ENCODE measurements at places on chromosomes 11 and 22.

DNA sequence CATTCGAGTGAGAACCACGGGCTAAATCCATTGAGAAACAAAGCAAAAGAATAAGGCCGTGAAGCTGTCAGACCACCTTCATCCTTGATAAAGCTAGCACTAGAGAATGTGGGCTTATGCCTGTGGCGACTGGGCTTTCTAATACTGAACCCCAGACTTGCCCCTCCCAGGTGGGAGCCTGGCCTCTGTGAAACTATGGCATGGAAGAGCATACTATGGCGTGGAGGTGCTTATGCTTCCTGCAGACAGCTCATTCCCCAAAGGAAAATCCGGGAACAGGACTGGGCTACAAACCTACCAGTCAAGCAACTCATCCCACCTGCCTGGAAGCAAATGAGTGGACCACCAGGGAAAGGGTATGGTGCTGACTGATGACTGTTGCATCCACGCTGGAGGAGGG, 92.4 kb downstream of the ZC3H12C start:
- no peak for DNase-seq

GRCh38 chr11:4551346-4551979, 6.5 kb downstream of the OR52M1 start:
- no peak for DNase-seq

DNA sequence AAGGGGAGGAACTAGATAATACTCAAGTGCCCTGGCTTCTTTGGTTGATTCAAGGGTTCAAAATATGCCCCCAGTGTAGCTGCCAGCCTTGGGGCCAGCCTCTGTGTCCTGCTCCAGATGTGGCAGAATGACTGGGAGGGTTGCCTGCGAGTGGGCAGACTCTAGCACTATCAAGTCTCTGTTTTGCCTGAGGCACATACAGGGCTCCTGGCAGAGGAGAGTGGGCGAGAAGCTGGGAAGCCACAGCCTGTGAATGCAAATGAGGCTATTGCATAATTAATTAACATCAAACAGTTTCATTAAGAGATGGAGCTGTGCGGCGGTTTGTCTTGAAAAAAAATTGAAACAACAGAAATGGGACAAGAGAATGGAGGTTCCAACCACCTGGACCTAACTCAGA, 50.8 kb downstream of the BUD13 start:
- no peak for DNase-seq

DNA sequence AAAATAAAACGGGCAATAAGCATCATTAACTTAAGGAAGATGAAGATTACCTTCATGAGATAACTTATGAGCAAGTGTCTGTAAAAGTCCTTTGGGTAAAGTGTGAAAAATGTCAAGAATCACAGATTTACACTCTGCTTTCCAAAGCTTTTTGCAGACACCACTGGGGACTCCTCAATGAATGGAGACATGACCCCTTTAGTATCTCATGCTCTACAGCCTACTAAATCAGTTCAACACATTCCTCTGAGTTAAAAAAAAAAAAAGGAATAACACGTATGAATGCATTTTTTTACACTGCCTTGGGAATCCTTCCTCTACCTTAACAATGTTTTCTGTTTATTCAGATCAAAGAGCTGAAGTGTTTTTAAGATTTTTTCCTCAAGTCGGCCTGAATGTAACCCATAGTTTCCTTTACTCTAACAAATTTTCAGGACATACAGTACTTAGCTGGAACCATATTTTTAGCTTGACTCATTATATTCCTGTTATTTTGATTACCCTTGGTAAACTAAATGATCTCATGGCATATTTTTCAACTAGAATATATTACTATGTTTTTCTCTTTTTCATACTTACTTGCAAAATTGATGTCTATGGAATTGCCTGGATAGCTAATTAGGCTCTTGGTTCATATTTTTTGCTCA, 25.9 kb upstream of the RAB30 start:
- DNase-seq: no peak

DNA sequence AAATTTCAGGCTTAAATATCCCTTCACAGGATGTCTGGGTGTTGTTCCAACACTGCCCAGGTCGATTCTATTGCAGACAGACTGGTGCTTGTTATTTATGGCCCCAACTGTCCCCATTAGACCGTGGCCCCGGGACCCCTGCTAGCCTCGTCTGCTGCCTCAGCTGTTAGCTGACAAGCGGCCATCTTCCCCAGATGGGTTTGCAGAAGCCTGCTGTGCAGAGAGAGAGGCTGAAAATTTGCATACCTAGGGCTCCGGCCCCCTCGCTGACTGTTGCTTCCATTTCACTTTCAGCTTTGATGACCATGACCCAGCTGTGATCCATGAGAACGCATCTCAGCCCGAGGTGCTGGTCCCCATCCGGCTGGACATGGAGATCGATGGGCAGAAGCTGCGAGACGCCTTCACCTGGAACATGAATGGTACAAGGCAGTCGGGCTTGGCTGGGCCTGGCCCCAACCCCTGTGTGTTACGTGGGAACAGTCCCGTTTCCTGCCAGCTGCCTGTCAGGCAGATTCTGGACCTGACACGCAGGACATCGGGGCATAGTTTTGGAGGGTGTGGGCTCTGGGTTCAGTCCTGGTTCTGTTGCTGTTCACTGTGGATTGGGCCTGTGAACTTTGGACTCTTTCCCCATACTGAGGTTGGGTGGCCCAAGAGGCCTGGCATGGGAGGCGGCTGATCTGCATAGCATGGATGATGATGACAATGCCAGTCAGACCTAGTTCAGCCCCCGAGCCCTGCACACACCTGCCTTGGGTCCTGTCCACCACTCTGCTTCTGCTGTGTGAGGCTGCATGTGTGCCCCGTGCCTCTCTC, 16.4 kb downstream of the SMARCB1 start:
- no peak for DNase-seq

DNA sequence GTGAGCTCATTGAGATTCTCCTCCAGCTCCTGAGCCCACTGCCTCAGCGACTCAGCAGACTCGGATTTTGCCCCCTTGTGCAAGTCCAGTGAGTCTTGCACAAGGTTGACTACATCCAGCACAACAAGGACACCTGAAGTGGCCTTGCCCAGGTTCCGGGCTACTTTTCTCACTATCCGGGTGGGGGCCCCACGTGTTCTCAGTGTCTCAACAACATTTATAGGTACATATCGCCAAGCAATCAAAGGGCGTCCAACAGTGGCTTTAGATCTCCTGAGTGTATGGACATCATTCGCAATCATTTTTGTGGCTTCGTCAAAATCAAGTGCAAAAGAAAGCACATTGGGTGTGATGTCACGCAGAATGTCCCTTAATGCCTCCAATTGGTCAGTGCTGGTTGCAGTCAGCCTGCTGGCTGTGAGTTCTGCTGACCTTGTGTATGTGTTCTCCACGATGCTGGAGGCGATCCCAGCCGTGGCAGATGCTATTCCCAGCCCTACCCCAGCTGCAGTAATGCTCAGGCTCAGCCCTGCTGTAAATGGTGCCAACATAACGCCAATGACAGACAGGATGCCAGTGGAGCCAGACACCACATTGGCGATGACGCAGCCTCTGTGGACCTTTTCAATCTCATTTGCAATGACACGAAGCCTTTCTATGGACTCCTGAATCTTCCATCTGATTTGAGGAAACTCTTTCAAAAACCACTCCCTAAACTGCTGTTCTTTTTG, 10.3 kb downstream of the APOL4 start:
- no peak for DNase-seq

DNA sequence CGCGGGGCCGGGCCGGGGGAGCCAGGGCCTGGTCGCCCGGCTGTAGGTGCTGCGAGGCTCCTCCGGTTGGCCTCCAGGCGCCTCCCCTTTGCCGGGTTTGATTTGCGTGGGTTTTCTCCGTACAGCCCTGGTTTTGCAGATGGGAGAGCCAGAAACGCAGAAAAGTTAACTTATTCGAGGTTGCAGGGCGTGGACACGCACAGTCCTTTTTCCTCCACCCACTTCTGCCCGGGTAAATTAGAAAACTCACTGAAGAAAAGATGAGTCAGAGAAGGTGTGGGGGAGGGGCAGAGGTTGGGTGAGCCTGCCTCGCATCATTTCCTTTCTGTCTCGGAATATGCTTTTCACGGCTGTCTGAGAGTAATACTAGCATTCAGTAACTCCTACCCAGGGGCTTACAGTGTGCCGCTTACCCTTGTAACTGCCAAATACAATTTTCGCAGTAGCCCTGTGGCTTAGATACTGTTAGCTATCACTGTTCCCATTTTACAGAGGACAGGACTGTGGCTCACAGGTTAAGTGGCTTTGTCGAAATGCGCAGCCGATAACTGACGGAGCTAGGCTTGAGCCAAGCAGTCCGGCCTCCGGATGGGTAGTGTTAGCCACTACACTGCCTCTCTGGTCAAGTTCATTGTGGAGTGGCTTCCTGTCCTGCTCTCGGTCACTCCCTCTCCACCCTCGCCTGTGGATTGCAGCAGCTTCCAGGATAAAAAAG, 812 bp downstream of the FADD start:
- DNase-seq: peak; percentile 52

DNA sequence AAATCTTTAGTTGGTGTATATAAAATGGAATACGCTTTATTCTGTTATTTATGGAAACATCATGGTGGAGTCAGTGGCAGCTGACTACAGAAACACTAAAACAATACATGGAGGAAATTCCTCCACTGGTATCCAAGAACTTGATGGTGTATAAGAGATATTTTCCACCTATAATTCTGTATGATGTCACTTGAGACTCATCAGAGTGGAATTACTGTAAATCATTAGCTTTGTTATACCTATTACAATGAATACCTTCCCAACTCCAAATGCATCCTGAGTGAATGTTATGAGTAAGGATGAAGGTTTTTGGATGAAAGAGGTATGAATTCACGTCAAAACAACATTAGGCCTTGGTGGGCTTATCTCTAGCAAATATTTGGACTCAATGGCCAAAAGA, 258.5 kb upstream of the SORL1-AS1 start:
- DNase-seq: no peak

- no peak for DNase-seq
Measured at GRCh38 chr11:55697817-55698216, 35.8 kb downstream of the OR4C6 start.

GRCh38 chr11:69542314-69543168, 61.1 kb downstream of the LINC01488 start:
- DNase-seq: no peak

DNA sequence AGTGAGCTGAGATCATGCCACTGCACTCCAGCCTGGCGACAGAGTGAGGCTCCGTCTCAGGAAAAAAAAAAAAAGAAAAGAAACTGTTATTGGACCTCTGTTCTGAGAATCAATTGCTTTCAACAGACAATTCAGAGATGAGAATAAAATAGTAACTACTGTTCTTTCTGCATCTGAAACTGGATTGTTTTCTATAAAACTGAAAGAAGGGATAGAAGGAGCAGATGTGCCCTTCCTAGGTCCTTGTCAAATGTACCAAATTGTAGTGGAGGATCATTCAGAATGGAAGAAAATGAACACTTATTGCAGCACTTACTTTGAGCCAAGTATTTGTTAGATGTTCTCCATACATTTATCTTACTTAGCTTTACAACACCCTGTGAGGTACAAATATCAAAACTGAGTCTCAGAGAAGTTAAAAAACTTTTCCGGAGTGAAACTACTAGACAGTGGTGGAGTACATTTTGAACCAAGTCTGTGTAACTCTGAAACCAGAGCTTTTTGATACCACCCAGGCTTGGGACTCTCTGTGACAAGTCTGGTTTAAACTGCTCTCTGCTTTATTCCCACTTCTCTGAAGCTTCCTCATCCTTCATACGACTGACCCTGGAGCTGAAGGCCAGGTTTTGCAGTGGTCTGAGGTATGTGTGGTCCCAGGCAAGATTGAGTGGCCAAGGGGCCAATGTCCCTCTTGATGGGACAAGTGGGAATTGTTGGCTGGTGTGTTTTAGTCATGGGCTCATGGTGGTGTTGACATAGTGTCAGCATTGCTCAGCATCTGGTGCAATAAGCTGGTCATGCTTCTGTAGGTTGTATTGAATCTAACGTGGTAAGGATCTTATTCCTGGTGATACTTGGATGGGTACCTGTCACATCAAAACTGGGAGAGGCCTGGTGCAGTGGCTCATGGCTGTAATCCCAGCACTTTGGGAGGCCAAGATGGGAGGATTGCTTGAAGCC, 48.2 kb upstream of the CCDC134 start:
- no peak for DNase-seq

DNA sequence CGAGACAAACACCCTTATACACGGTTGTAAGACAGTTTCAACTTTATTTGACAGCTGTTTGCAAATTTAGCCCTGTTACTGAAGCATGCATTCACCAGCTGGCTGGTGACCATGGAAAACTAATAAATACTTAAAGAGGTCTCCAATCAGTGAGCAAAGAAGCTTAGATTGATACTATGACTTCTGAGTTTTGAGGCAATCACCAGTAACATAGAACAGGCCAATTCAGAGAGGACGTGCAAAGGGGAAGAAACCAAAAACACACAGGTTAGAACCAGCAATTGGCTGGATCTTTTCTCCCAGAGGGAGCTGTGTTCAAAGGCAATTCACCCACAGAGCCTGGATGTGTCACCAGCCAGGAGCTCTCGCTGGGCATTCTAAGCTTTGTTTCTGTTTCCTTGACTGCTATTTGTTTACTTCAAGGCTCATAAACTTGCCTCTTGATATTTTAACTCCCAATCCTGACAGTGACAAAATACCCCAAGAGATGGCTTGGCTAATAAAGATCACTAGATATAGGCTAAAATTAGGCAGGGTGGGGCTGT, 113.6 kb upstream of the MTMR2 start:
- DNase-seq: no peak

GRCh38 chr11:113668255-113668654, 37.9 kb downstream of the TMPRSS5 start:
- DNase-seq: no peak

GRCh38 chr11:73648571-73649046, 2.2 kb downstream of the PLEKHB1 start:
- DNase-seq: no peak

DNA sequence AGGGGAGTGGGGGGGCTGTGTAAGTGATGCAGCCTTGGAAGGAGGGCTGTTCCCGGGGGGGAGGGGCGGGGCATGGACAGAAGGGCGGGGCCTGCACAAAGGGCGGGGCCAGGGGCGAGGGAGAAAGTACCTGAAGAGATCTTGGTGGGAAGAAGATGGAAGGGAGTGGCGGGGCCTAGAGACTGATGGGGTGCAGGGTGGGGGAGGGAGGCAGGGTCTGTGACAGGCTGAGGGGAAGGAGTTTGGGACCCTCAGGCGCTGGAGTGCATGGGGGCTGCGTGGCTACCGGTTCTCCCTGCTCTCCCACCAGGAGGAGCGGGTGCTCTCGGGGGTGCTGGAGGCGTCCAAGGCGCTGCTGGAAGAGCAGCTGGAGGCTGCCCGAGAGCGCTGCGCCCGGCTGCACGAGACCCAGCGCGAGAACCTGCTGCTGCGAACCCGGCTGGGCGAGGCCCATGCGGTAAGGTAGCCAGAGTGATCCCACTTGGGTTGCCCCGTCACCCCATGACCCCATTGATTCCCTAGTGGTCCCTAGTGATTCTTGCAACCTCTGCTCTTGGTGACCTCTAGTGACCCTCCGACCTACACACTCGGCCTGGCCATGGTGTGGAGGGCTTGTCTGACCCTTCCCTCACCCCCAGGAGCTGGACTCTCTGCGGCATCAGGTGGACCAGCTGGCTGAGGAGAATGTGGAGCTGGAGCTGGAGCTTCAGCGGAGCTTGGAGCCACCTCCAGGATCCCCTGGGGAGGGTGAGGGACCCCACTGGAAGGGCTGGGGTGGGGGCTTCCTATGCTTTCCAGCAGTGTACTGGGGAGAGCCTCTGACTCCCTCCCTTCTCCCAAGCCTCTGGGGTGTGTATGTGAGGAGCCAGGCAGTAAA, 3.1 kb downstream of the CCDC88B start:
- DNase-seq: no peak

Data from right kidney (tissue), 9 donors.